ENCODE measurements at places on chromosomes 6 and 20.

GRCh38 chr6:133245007-133245406, 3.9 kb downstream of the EYA4 start:
- DNase-seq = no peak

GRCh38 chr20:39916236-39916765, 772.7 kb downstream of the MAFB start:
- no peak for DNase-seq

DNA sequence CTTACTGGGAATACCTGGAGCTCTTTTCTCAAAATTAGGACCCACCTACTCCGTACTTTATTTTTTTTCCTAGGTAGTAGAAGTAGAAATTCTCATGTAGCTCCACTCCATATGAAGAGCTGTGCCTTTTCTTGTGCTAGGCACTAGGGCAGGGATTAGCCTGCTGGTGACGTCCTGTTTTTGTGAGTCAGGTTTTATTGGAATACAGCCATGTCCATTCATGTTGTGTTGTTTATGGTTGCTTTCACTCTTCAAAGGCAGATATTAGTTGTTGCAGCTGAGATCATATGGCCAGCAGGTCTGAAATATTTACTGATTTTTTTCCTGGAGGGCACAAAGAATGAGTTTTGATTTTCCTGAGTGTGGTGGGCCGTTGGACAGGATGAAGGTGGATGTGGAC, 20.5 kb downstream of the XRN2 start:
- no peak for DNase-seq

- no peak for DNase-seq
Measured at GRCh38 chr6:138468320-138469015, 30.8 kb downstream of the NHSL1 start.

GRCh38 chr20:17878912-17879602, 89.5 kb downstream of the SNX5 start:
- DNase-seq = no peak

- peak; percentile 17 for DNase-seq
Measured at GRCh38 chr20:63696306-63696627, 185 bp upstream of the TNFRSF6B start.
